ENCODE measurements at places on chromosomes 7 and 10.

DNA sequence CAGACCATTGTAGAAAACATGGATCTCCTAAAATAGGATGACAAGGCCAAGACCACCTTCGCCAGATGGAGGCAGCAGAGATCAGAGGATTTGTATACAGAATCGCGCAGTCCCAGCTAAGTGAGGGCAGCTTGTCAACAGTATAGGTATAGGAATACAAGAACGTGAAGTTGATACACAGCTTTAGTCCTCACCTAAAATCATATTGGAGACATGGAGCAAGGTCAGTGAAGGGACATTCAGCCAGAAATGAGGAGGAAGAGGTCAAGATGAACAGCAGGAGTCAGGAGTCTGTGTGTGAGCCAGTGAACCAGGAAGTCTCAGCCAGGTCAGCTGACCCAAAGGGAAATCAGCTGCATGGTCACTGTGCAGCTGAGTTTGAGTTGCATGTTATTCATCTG, 263.4 kb upstream of the PRKCQ start:
- DNase-seq = peak; percentile 89

DNA sequence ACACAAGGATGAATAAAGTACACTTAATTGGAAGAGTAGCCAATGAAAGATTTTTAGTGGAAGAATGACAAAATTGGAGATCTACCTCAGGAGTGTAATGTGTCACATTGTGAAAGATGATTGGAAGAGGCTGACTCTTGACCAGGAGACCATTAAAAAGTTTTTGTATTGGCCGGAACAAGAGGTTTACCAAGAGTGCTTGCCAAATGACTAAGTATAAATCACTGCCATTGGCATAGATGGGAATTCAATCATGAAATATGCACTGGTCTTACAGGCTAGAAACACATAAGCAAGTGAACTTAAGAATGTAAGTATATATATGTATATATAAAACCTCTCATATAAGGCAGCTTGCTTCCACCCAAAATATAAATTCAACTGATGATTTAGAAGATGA, 58.7 kb upstream of the TFEC start:
- no peak for DNase-seq

GRCh38 chr7:75621124-75621523, 117.6 kb downstream of the HIP1 start:
- DNase-seq = no peak

DNA sequence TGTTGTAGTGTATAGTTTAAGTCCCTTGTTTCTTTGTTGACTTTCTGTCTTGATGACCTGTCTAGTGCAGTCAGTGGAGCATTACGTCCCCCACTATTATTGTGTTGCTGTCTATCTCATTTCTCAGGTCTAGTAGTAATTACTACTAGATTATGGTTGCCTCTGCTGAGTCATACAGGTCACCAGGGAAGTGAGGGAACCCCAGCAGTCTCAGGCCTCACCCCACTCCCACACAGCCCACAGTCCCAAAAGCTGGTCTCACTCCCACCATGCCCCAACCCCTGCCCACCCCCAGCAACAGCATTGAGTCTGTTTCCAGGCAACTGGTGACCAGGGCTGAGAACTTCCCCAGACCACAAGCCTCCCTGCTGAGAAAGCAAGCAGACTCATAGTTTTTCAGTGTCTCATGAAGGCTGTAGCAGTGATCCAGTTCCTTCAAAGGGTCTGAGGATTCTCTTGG, 88.0 kb downstream of the PLXDC2 start:
- no peak for DNase-seq

- peak; percentile 26 for DNase-seq
These were observed 150.0 kb downstream of the CAMK1D start for GRCh38 chr10:12499076-12499986.

DNA sequence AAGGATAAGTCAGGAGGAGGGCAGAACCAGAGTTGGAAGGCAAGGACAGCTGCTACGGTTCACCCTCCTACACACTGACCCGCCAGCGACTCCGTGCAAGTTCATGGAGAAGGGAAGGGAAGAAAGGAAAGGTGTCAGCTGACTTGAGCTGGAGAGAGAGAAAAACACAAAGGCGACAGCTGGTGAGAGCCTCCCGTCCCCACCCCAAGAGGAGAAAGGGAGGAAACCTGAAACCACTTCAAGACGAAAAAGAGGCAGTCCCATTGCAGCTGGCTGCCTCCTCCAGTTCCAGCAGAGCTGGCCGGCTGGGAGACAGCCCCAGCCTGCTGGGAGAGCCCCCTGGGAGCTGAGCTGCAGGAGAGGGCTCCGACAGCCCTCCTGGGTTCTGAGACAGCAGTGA, 75.2 kb downstream of the PARD3 start:
- DNase-seq = peak; percentile 17

DNA sequence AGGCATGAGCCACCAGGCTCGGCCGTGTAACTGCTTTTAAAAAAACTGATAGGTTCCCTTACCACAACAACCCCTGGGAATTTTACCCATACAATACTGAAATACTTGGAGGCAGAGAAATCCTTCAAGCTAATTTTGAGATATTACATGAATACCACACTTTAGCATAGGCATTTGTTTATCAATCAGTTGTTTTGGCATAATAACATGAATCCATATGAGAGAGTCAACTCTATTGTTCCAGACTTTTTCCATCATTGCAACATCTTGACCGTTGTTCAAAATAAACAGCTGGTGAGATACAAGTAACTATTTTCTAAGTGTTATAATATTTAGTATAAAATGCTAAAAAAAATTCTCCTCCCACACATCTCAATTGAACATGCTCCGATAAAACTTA, 36.8 kb downstream of the LAMB4 start:
- no peak for DNase-seq

GRCh38 chr10:93072713-93073538, 767 bp upstream of the CYP26A1 start:
- no peak for DNase-seq

- DNase-seq = no peak
These were observed 148.2 kb downstream of the ETV1 start for GRCh38 chr7:13841284-13841683.

DNA sequence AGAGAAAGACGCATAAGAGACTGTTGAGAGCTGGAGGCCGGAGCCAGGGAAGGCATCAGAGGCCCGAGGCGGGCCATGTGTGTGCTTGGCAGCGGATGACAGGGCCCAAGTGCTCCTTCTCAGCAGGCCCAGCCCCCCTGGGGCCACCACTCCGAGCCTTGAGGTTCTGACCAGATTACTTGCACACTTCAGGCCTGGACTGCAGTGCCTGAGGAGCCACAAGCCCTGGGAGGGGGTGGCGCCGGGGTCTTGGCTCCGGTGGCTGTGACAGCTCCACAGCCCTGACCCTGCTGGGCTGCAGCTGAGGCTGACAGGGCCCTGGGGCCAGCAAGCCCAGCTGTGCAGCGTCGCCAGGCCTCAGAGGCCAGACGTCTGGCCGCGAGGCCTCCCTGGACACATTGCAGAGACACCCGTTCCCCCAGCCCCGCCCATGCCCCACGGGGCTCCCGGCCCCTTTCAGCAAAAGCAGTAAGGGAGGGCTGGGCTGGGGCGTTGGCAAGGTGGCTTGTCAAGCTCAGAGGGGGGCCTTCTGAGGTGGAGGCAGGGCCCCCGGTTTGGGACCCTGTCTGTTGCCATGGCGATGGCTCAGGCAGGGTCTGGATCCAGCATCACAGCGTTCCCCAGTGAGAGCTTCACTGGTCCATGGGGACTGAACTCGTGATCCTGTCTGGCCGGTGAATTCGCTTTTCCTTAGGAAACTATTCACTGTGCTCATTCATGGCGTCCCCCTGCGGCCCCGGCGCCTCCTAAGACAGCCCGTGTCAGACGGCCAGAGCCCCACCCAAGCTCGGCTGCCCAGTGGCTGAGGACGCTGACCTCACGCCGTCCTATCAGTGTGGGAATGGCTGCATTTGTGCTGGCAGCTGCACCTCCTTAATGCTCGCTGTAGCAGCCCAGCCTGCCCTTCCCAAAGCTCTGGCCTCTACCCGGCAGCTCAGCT, 5.7 kb downstream of the ELN start:
- DNase-seq = peak; percentile 60

All from pons (tissue), 1 donor.